ENCODE measurements at places on chromosomes 5 and 9.

DNA sequence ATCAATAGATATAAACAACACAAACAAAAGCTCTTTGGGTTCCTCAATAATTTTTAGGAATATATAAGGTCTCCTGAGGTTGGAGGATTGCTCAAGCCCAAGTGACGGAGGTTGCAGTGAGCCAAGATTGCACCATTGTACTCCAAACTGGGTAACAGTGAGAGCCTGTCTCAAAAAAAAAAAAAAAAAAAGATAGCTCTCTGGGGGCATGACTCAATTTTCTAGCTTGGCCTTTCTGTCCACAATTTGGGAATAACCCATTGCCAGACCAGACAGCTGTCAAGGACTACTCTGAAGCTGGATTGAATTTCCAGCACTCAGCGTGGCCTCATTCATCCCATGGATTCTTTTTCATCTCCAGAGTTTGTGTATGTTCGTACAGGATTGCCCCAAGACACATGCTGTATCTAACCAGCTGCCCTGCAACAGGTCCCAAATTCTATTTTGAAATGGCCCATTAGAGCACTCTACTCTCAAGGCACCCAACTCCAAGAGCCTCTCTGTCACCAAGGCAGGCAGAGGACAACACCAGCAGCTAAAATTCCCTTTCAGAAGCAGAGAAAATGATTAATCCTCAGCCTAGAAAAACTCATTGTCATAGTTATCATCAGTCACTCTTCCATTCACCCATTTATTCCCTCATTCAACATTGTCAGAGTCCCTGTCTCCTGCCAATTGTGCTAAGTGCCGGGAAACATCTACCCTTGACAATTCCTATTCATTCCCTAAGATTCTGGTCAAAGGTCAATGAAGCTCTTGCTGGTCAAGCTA is 8.7 kb downstream of the FAM193B start:
- no peak for DNase-seq

DNA sequence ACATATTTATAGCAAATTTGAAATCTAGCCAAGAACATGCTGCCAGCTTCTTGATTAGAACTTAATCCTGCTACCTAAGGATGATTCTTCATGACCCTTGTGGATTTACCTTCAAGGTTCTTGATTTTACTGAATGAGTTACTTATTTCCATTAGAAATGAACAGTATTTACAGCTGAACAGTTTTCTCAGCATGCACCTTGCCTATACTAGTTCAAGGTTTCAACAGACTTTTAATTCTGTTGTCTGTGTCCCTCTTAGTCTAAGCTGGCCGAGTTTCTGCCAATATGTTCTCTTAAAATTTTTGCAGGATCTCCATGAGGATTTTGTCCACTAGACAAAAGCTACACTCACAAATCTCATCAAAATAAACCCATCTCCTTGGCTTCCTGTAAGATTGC is 188.8 kb upstream of the ST8SIA4 start:
- DNase-seq: no peak

DNA sequence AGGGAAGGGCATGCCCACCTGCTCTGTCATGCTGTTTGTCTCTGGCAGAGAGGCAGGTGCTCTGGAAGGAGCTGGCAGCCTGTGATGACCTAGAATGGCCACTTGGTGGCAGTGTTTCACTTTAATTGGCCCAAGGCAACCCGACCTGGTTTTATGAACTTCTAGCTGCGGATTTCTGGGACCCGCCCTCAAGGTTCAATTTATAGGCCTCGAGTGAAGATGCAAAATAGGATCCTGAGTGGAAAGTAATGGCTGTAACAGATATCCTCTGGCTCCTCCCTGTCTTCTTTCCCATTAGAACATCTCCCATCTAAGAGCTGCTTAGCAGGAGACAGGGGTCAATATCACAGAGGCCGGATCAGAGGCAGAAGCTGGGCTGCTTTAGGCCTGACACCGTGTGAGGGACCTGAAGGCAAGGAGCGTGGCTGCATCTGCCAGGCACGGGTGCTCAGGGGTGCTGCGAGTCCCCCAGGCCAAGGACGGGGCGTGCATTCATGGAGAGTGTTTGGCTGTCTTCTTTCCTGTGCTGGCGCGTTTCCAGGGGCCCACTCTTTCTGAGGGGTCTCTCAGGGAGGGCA is 56.7 kb upstream of the SLC28A3 start:
- DNase-seq: peak; percentile 76

DNA sequence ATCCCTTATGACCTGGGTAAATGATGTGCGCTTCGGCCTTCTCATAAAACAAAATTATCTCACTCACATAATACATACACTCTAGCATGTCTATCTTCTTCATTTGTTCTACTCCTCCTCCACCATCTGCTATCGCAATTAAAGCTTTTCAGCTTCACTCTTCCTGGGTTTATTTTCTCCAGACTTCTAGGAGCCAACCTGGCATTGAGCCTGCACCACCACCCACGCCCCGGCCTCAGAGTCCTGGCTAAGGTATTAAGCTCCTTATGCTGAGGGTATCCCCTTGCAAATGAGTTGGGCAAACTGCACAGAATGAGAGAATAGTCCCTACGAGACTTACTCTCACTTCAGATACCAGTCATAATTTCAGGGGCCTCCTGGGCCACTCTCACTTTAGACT is 236.1 kb upstream of the CDH12 start:
- no peak for DNase-seq

GRCh38 chr9:100619665-100620064 is 41.8 kb downstream of the CAVIN4 start:
- no peak for DNase-seq

- no peak for DNase-seq
These were observed 9.9 kb upstream of the NINJ1 start for GRCh38 chr9:93143830-93144530.

- no peak for DNase-seq
These were observed 100.9 kb upstream of the APC start for GRCh38 chr5:112636751-112637150.

DNA sequence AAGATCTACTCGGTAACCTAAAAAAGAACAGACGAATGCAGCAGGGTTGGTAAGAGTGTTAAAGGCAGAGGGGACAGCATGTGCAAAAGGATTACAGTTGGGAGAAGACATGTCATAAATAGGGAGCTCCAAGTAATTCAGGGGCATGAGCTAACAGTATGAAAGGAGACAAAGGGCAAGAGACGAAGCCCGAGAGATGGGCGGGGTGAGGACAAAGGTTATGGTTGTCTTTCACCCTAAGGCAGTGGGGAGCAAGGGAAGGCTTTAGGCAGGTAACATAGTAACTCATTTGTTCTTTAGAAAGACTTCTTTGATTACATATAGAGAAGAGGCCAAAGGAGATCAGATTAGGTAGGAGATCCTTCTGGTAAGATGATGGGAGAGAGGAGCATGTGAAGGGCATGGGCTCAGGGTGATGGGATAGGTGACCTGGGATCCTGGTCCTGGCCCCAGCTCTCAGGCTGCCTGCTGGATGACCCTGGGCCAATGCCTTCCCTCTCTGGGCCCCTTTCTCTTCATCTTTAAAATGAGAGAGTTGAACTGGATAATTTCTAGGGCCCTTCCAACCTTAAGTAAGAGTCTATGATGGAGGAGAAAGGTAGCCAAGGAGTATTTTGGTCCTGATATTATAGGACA is 19.5 kb downstream of the MORN5 start:
- no peak for DNase-seq

- peak; percentile 58 for DNase-seq
These were observed 3.2 kb downstream of the RAB24 start for GRCh38 chr5:177300236-177300880.

GRCh38 chr5:58466939-58467338 is 7.1 kb upstream of the PLK2 start:
- peak; percentile 45 for DNase-seq

GRCh38 chr5:159071382-159071781 is 28.3 kb downstream of the EBF1 start:
- DNase-seq: no peak

- no peak for DNase-seq
These were observed 284.5 kb downstream of the SPATA31D1 start for GRCh38 chr9:82273121-82273520.

- DNase-seq: no peak
These were observed 169.9 kb downstream of the FER start for GRCh38 chr5:108917596-108917995.

DNA sequence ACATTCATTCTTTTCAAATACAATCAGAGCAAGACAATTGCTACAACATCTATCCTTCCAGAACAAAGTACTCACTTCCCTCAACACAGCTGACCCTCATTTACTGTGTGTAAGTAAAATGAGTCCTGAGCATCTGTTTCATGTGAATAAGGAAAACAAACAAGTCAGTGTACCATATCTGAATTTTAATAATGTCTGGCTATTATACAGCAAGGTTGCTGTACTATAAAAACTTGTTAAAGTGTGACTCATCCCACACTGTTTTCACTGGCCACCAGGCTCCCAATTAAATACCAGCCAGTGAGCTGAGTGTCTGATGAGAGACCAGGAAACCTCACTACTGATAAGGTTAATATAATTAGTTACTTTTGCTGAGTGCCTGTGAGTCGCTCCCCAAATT is 339.8 kb downstream of the AGTPBP1 start:
- DNase-seq: no peak

- no peak for DNase-seq
These were observed 986.4 kb upstream of the CDH18 start for GRCh38 chr5:20974426-20974825.

- no peak for DNase-seq
These were observed 32.5 kb upstream of the TRIO start for GRCh38 chr5:14110680-14111079.

DNA sequence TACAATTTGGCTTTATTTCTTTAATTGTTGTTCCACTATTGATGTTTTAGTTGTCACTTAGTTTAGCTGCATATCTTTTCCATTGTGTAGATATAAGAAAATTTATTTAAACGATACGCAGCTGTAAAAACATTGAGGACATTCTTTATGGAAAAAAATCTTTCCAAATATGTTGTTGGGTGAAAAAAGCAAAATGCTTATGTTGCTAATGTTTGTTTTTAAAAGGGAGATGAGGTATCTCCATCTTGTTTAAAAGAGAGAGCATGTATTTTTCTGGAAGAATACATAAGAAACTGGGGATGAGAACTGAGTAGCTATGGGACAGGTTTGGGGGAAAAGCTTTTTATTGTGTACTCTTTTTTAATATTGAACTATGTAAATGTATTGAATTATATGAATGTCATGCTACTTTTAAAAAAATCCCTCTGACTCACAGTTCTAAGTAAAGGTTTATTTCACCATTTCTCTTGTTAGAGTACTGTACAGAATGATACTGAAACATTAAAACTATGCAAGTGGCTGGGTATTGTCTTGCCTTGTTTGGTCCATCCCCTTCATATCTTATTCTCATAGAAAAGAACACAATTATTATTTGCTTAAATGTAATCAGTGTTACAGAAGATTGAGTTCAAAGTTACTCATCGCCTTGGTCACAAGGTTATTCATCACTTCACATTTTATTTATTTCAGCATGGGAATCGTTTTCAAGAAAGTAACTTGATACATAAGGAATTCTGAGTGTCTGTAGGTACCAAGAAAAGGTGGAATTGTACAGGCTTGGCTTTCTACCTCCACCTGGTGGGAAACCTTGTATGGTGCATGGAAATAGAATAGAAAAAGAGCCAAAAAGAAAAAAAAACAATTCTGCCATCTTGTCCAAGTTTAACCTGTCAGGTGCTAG is 85.8 kb downstream of the RIC1 start:
- DNase-seq: no peak

- DNase-seq: no peak
These were observed 178.6 kb downstream of the FGF18 start for GRCh38 chr5:171597946-171598640.

DNA sequence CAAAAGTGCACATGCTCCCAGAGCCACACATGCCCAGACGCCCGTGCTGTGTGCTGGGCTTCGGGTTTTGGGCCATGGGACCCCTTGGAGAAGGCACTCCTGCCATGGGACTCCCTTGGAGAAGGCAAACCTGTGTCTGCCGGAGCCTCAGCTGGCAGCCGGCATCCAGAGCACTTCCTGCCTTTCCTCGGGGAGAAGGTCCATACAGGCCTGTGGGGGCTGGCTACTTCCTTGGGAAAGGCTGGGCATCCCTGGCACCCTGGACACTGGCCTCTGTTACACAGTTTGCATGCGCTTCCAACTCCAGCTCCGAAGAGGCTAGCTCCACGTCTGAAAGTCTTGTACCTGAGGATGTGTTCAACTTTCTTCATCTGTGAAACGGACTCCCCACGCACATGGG is 14.7 kb upstream of the IRX4 start:
- no peak for DNase-seq

DNA sequence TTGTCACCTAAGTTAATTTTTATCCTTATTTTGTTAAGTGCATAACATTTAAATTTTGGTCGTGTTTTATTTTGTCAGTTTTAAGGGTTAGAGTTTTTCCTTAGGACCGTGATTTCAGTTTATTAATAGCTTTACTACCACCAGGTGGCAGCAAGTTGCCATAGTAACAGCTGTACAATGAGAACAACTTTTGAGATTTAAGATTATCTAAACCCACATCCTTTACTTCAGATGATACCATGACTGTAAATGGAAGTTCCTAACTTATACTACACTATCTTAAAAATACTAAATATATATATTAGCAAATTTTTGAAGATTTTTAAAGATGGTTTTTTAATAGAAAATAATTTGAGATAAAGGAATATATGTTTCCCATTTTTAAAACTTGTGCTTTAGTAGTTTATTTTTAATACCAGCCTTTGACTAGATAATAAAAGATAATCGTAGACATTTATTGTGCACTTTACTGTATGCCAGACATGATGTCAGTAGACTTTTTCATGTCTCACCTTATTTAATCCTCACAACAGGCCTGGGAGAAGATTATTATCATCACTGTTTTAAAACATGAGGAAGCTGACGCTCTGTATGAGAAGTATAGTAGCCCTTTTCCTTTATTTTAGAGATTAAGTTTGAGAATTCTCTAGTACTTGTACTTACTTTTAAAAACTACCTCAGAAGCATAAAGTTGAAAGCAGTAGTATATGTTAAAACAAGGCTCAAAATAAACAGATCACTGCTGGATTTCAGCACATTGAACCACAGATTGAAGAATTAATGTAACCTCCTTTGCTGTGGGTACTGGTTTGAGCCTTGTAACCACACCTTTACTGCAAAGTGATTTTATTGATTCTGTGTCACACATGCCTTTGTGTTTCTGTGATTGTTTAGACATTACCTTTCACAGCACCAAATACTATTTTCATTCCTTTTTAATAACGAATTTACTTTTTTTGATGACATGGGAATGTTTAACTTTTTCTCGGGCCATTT is 27.5 kb downstream of the SREK1 start:
- DNase-seq: peak; percentile 32

GRCh38 chr5:77768978-77769377 is 7.2 kb downstream of the TBCA start:
- DNase-seq: no peak

GRCh38 chr9:133029994-133030316 is 842 bp upstream of the GTF3C5 start:
- no peak for DNase-seq

DNA sequence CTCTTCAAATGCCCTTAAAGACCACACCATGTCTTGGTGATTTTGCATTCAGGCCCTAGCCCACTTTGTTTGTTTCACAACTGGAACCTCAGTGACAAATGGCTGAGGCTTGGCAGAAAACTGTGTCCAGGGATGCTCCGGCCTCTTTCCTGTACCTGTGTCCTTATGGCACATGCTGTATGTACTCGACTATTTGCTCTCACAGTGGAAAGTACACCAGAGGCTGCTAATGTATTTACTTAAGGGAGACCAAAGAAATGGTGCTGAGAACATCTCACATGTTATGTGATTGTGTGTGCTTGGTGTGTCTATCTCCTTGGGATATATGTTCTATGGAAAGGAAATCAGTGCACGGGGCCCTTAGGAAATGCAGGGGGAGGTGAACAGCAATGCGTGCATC is 263.3 kb downstream of the GADD45G start:
- DNase-seq: no peak

- DNase-seq: no peak
These were observed 265.5 kb upstream of the ADAMTSL1 start for GRCh38 chr9:18208166-18209059.

Data from GM10248 (cell line).